ENCODE measurements at places on chromosomes 12 and 14. TPM values are rescaled to one million over a fixed set of nuclear protein-coding genes. Genes with fewer than 3 reads are reported as not detected.
A peak's percentile ranks its signal among the peaks of the same experiment; 100 is the strongest.

DNA sequence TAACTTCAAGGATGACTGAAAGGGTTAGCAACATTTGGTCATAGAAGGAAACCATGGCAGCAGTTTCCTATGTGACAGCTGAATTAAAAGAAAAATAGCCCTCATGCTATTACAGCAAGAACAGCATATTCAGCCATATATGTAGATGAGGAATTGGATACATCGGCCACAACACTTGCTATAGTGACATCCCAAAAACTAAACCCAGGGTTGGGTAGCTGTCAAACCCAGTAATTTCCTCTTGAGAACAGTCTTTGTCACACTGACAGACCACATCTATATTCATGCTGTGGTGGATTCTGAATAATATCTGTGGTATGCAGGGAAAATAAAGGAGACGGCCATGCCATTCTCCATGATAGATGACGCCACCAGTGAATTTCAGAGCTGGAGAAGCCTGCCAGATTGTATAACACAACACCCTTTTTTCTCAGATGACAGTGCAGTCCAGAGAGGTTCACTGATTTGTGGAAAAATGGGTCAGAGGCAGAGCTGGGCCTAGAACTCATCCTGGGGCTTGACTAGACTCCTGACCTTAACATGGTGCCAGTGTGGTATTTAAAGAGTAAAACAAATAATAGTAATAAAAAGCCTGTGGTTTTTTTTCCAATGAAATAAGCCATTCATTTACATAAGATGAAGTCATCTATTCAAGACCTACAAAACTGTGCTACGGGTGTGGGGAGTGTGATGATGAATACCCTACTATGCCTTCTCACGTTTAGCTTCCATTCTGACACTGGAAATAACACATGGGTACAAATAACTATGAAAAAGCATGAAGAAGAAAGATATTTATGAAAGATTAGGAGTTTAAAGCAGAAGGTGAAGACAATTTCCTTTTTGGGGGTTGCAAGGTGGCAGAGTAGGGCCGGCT lies 32.3 kb downstream of the EFCAB11 start:
- DNase-seq = no peak

- no peak for DNase-seq
Measured at GRCh38 chr14:86675059-86675458, 1145.1 kb downstream of the FLRT2 start.

- DNase-seq = no peak
Measured at GRCh38 chr14:94663538-94663937, 51.3 kb downstream of the SERPINA3 start.

GRCh38 chr12:127560041-127560478 lies 706.9 kb upstream of the TMEM132C start:
- DNase-seq = no peak

GRCh38 chr12:2140858-2141519 lies 88.2 kb downstream of the CACNA1C start:
- DNase-seq = no peak

DNA sequence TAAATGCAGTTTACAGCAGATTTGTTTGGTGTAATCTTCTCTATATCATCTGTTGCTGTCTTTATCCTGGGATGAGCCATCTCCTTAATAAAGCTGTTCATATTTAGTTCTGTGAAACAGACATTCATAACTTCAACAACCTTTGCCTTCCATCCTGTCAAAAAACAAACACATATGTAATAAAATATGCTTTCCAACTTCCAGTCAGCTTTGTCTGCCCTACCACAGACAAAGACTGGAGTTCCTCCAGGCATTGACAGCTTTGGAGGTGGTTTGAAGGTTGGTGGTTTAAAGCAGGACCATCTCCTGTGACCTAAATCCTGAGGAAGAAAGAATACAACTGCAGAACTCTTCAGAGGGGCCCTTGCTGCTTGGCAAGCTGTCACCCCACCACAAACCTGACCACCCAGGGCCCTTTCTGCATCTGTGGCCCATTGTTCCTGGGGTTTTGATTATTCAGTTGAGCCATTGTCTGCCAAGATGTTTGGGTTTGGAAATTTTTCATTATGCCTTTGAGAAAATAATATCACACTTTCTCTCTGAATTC lies 28.2 kb upstream of the PTGR2 start:
- no peak for DNase-seq

DNA sequence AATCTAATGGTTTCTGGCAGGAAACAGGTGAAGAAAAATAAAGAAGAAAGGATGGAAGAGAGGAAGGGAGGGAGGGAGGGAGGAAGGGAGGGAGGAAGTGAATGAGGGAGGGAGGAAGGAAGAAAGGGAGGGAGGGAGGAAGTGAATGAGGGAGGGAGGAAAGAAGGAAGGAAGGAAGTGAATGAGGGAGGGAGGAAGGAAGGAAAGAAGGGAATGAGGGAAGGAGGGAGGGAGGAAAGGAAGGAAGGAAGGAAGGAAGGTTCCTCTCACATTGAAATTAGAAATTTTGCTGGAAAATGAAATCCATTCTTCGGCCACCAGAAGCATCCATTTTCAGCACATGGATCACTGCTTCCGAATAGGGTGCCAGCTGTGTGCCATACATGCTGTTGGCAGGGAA lies 62.2 kb upstream of the PELI2 start:
- no peak for DNase-seq

- DNase-seq = no peak
Measured at GRCh38 chr14:102579696-102580549, 12.5 kb upstream of the RCOR1 start.

GRCh38 chr12:69007101-69007854 lies 74.3 kb upstream of the CPM start:
- DNase-seq = peak; percentile 25

DNA sequence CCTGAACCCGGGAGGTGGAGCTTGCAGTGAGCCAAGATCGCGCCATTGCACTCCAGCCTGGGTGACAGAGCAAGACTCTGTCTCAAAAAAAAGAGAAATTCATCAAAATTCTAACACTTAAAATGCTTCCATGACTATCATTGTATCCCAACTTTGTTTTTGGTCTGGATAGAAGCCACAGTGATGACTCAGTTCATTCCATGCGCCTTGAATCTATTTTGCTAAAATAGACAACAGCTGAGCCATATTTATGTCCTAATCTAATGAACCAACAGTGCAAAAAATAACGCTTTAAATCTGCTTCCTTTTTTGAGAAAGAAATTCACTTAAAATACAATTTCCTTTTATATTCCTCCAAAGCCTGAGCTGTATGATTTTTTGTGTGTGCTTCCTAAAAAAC lies 23.2 kb upstream of the BICD1 start:
- DNase-seq = no peak

GRCh38 chr12:54723379-54724256 lies 75.5 kb upstream of the DCD start:
- no peak for DNase-seq

- no peak for DNase-seq
Measured at GRCh38 chr12:66269142-66269541, 33.2 kb upstream of the HELB start.

DNA sequence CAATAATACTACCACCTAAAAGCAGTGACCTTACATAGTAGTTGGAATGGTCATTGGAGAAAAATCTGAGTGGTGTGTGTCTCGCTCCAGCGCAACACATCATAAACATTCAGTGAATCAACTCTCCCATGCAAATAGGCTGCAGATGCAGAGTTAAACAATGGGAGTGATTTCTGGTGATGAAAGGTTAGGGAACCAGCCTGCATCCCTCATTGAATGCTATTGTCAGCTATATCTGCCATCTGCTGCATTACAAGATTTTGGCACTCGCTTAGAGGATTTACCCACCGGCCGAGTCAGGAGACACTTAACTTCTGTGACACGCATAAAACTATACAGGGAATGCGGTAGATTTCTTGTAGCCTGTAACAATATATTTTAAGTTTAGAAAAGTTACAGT lies 900.9 kb downstream of the FLRT2 start:
- DNase-seq = no peak

- no peak for DNase-seq
Measured at GRCh38 chr14:104754213-104754851, 1.4 kb downstream of the SIVA1 start.

DNA sequence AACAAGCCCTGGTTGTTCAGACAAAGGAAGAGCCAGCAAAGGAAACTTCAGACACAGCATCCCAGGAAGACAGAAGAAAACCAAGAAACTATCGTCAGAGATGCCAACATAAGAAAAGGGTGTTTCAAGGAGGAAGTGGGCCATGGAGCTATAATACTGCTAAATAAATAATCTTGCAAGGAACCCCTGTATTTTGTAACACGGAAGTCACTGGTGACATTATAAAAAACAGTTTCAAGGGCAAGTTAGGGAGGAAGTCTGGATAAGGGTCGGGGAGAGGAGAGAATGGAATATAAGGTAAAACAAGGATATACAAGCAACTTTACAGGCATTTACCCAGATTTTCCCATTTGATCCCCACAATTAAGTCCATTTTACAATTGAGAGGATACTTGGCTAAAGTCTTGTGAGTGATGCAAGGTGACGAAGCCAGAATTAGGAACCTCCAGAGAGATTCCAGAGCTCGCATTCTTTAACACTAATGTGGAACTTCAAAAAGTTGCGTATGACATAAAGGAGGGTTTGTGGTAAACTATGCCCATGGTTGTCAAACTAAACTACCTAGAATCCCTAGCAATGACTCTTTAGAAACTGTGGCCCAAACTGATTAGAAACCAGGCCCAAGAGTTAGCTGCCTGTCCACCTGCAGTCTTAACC lies 46.4 kb downstream of the PPM1H start:
- DNase-seq = no peak

- DNase-seq = no peak
Measured at GRCh38 chr12:21434699-21435098, 2.8 kb upstream of the PYROXD1 start.

DNA sequence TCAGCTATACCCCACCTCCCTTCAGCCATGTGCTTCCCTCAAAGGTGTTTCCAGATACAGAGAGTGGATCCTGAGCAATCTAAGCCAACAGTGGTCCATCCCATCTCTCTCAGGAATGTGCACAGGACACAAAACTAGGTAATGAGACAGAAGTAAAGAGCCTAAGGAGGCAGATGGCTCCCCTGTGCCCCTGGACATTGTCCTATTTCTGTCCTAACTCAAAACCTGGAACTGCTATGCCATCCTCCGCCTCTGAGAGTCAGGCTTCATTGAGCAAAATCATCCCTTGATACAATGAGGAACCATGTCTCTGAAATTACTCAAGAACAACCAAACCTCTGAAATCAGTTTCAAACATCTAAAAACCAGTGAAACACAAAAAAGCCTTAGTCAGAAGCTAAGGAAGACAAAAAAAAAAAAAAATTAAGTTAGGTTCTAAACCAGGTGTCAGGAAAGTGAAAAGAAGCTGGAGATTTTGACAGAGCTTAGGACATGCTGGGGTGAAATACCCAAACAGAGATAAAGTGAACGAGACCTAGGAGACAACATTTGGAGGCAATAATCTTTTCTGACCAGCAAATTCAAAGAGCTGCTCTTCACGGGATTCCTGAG lies 200.3 kb upstream of the PLEKHG7 start:
- no peak for DNase-seq

GRCh38 chr12:96310067-96310466 lies 90.2 kb downstream of the CDK17 start:
- no peak for DNase-seq

GRCh38 chr14:58353516-58354299 lies 42.0 kb upstream of the TOMM20L start:
- no peak for DNase-seq

GRCh38 chr12:16285586-16285985 lies 8.1 kb upstream of the SLC15A5 start:
- no peak for DNase-seq

DNA sequence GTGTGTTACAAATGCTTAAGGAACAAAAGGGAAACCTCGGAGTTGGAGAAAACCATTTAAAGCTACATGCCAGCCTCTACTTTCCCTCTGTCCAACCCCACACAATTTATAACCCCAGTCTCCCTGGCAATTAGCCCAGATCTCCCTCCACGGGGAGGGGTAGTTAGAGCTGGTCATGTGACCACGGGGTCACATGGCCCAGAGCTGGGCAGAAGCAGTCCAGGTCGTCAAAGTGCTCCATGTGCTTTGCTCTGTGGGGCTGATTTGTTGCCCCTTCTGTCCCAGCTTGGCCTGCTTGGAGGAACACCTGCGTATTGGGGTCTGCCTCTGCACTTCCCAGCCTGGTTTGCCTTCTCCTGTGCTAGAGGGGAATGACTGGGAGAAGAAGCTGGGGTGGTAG lies 219.1 kb downstream of the RBM19 start:
- no peak for DNase-seq

GRCh38 chr14:30519961-30520360 lies 39.0 kb upstream of the G2E3 start:
- no peak for DNase-seq

DNA sequence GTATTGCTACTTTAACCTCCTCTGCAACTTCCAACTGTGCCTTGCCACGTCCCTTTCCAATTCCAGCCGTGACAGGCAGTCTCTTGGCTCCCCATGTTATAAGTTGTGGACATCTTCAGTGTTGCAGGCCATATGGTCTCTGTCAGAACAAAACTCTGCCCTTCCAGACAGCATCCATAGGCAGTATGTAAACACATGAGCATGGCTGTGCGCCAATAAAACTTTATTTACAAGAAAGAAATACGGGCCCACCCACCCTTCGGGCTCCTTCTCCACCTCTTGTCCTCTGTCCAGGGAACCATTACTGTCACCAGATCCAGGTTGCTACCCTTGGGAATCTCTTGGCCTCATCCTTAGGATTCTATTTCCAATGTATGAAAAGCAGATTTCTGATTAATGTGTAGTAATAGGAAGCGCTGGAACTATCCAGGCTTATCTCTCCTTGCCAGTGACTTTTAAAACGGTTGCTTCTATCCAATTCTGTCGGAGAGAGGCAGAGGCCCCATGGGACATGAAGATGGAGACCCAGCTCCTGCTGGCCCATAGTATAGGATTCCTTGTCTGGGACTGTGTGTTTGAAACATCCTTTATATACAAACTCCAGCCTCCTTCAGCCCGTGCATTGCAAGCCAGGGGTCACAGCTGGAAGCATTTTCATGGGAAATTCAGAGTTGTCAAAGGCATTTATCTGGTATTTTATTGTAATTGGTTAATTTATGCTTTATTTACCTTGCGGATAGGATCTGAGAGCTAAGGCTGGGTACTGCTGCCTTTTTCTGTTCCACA lies 114.4 kb downstream of the ZNF664 start:
- DNase-seq = no peak

Gene TTC6
- not detected for total RNA-seq

Gene CPNE6
- not detected for total RNA-seq

Gene TCL1B
- total RNA-seq = not detected

Gene HOXC12
- total RNA-seq = not detected

Gene ZNF891
- total RNA-seq = 1.3 TPM

Gene CLECL1
- total RNA-seq = 1.2 TPM

Gene SIX1
- 0.24 TPM for total RNA-seq

Gene TSHR
- not detected for total RNA-seq

Gene KRT2
- total RNA-seq = not detected

Gene RFX4
- total RNA-seq = not detected

Gene CAPS2
- 10.6 TPM for total RNA-seq

Gene FOXN4
- not detected for total RNA-seq

Gene CSAD
- total RNA-seq = 19.7 TPM

Gene ALX1
- total RNA-seq = not detected

Gene GALNT4
- 4.3 TPM for total RNA-seq

Gene PDE6H
- not detected for total RNA-seq

Gene PRKD1
- total RNA-seq = 4.2 TPM

Gene MVK
- 12.6 TPM for total RNA-seq

All from left cardiac atrium (tissue), 4 donors.